ENCODE measurements at places on chromosomes 2 and 18.

- DNase-seq = no peak
Observed at GRCh38 chr2:27059141-27059820, 7.8 kb downstream of the AGBL5 start.

DNA sequence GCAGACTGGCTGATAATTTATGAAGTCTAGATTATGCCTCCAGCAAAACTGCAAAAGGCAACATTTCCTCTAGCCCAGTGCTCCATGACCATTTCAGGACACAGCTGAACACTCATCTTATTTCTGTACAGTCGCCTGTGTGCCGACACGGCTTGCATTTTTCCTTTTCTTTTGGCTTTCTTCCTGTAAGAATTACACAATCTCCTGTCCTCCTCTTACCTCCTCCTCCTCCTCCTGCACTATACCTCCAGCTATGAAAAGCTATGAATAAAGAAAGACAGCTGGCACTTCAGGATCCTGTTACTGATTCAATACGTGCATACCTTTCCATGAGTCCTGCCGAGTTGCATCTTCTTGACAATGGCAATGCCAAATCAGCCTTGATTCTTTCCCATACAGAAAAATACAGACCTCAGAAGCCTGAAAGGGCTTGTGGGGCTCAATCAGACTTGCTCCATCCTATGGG is 32.2 kb upstream of the TRIB2 start:
- DNase-seq = no peak

DNA sequence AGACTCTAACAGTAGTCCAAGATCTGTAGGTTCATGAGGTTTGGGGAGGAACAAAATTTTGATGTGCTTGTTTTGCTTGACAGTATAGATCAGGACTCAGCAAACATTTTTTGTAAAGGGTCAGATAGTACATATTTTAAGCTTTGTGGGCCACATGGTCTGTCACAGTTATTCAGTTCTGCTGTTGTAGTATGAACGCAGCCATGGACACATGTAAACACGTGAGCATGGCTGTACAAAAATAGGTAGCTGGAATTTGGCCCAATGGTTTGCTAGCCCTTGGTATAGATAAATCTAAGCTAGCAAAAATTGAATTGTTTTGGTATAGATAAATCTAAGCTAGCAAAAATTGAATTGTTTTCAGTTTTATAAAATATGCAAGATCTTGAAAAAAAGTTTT is 120.5 kb downstream of the HIBCH start:
- DNase-seq = no peak

GRCh38 chr2:162074632-162074895 is 549 bp upstream of the DPP4 start:
- DNase-seq = no peak

GRCh38 chr2:120206022-120206581 is 17.1 kb downstream of the TMEM185B start:
- DNase-seq = no peak

DNA sequence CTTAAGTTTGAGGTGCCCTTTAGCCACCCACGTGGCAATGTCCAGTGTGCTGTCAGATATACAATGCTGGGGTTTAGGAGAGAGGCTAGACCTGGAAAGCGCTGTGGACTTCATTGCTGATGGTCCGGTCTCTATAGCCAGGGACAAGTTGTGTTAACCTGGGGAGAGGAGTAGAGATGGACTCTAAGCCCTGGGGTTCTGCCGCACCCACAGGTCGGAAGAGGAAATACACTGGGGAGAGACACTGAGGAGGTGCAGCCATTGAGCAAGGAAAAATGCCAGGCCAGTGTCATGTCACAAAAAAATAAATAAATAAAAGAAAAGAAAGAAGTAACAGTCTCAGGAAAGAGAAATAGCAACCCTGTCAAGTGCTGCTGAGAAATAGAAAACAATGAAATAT is 106.9 kb upstream of the CBLN2 start:
- DNase-seq = no peak

DNA sequence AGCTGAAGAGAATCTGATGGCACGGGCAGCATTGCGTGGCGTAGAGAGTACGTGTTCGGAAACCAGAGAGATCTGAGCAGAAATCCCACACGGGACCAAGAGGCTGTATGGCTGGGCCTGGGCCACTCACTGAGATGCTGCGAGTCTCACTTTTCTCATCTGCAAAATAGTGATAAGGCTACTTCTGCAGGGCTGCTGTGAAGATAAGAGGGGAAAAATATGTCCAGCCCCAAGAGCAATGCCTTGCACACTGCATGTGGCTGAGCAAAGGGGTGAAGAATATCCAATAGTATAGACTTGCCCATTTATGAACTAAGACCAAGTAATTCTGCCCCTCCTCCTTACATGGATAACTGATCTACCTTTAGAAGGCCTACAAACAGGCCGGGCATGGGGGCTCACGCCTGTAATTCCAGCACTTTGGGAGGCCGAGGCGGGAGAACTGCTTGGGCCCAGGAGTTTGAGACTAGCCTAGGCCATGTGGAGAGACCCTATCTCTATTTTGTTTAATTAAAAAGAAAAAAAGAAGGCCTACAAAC is 3.1 kb downstream of the FECH start:
- no peak for DNase-seq

- no peak for DNase-seq
Observed at GRCh38 chr2:234328444-234328990, 168.4 kb downstream of the ARL4C start.

- DNase-seq = no peak
Observed at GRCh38 chr2:46967990-46968647, 52.5 kb upstream of the MCFD2 start.

- DNase-seq = no peak
Observed at GRCh38 chr18:62329691-62330454, 4.8 kb downstream of the TNFRSF11A start.

DNA sequence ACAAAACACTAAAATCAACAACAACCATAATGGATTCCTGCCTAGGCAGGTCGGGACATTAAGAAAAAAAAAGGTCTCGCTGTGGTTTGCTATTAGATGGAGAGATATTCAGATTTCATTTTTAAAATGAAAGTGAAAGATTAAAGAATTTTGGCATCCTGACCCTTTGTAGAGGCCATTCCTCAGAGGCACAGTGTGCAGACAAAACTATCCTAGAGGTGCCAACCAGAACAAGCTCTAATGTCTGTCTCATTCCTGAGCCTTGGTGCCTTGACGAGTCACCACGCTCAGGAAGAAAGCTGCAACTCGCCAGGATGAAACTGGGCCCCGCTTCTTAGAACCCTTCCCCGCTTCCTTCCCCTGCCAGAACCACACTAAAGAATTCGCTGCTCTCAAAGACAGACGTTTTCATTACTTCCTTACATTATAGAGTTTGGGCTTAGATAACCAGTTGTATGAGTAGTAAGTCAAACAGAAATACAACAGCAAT is 156.0 kb downstream of the TGIF1 start:
- DNase-seq = no peak

DNA sequence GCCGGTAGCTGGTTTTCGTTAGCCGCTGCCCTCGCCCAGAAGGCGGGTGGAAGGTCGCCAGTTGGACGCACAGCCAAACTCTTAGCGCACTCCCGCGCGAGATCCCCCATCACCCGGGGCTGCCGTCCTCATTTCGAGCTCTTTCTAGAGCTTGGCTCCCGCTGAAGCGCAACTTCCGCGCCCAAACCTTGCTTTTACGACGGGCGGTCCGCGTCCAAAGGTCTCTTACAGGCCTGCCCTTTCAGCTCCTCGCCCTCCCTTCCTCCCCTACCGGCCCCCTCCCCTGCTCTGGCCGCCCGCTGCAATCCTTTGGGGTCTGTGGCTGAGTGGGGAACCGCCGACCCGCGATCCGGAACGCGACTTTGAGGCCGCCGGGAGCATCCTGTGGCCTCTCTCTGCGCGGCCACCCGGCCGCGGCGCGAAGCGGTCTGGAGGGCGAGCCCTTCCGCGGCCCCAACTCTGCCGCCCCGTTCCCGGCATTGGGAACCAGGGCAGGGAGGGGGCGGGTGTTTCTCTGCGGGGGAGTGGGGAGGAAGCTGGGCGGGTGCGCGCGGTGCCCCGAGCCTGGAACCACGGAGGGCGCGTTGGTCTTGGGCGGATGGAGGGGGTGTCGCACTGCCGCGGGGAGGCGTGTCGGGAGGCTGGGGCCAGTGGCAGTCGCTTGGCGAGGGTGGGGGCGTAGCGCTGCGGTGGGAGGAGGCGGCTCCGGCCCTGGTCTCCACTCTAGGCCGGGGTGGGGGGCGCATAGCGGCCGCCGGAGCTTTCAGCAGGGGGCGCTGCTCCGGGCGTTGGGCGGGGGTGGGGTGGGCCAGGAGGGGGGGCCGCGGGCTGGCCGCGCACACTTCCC is at the start of gene GDF7:
GDF7 (plus strand) TSS at position 841 of the 847 bp plus-strand sequence. CDS start 96 bp downstream, outside the sequence.
- no peak for DNase-seq

DNA sequence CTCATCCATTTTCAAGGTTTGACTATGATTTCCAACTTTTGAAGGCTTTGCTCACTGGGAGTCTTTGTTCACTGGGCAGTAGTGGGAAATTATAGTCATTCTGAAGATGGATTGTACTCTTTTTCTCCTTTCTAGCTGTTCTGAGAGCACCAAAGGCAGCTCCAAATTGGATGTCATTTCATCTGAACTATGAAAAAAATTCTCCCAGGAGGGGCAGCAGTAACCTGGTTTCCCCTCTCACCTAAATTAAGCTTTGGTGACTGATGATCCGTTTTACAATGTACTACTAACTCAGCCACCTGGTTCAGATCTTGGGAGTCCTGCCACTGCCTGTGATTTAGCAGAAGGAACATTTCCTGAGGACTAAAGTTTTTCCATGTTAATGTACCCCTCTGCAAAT is 17.6 kb downstream of the ARHGEF33 start:
- DNase-seq = no peak

GRCh38 chr18:8797206-8797605 is 91.8 kb downstream of the MTCL1 start:
- DNase-seq = no peak

DNA sequence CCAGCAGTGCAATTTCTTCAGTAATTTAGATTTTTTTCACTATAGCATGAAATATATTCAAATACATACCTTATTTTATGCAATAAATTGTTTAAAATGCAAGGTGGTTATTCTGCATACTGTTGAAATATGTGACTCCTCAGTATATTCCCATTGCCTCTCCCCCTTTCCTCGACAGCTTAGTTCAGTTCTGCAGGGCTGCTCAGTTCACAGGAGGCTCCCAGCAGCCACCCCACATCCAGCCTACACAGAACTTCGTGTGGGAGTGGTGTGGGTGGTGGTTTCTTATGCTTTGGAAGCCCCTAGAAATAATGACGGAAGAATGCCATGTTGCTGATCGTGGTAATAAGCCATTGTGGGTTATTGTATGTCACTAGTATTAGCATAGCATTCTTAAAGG is 79.7 kb downstream of the FAM210A start:
- DNase-seq = no peak

DNA sequence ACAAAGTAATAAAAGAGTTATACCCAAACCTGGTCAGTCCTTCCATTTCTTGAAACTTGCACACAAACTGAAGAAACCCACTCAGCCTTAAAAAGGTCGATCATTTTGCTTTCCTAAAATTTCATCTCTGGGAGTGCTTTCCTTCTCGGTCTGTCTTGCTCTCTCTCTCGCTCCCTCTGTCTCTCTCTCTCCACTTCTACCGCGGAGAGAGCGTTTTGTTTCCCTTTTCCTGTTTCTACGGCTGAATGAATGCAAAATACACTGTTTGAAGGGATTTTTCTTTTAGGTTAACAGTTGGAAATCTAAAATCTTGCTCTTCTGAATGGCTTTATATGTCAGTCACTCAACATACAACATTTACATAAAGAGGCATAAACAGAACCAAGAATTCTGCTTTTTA is 424.2 kb downstream of the TGIF1 start:
- no peak for DNase-seq

GRCh38 chr2:136013136-136013685 is 27.8 kb upstream of the DARS1 start:
- DNase-seq = no peak

DNA sequence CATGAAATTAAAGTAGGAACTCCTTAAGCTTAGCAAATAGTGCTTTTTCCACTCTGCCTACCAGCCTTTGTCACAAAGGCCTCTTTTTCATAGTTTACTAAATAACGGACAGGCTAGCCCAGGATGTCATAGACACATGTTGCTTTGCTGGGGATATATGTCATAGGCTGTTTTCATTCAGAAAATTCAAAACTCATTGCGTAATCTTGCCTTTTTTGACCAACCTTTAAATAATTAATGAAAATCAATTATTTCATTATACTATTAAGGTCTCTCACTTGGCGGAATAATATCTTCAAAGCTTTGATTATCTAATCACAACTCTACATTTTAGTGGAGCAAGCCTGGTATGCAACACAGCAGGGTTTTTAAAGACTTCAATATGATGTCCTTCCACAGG is 1245.7 kb upstream of the LRRTM1 start:
- no peak for DNase-seq

DNA sequence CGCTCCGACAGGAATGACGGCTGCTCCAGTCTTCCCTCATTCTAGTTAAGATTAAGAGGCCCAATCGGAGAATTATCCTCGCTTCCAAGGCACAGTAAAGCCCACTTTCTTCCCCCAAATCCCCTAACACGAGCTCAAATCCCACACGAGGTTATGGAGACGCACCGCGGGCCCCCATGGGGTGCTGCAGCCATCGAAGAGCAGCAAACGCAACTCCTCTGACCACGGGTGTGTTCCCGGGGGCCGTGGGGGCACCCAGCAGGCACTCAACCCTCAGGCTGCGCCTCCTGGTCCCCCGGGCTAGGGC is 446 bp downstream of the COPS9 start:
- DNase-seq = no peak

DNA sequence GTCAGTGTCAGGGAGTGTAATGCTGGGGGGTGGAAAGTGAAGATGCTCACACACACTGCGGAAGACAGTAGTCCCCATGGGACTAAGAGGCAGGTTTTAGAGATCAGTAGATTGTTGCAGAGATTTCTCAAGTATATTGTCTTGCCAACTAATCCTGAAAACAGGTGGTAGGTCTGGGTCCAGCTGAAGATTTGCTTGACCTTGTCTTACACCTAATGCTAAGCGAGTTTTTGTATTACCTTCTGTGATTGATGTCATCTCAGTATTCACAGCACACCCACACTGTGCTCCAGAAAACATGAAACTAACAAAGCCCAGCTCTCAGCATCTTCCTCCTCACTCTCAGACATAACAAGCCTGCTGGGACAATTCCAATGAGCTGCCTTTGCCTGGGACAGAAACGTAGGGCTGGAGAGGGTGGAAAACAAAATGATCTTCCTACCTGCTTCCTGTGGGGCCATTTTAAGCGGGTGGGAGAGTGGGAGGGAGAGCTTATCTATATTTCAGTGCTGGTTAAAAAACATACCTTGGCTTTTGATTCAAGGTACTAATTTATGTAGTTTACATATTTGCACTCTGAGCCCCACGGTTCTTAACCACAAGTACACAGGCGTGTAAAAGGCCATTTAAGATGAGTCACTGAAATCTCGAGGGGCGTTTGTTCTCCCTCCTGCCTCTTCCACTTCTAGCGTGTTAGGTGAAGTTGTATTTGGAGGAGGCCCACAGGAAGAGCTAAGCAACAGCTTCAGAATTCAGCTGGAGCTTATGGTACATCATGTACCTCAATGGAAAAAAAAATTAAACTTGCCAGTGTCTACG is 23.1 kb upstream of the RBMS1 start:
- DNase-seq = no peak

DNA sequence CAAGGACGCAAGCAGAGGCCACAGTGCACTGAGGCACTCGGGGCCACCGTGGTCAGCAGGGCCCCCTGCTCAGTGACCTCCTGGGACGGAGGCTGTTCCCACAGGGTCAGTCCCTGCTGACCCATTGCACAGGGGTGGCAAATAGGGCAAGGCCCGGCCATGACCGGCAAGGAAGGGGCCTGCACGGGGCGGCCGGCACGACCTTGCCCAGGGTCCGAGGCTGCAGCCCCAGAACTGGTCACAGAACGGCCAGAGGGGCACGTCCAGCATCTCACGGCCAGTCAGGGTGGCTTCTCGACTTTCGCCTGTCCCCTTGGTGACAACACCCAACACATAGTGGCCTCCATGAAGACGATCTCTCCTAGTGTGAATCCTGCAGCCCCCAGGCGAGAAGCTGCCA is 27.6 kb upstream of the OTOS start:
- no peak for DNase-seq
